Stimulated activated CD4-positive, alpha-beta T cell treated with anti-CD3 and anti-CD28 coated beads, Interleukin-15, amount 100 ng/mL, for 48 hours (primary cell): ENCODE measurements at places on chromosomes 12 and 14.

DNA sequence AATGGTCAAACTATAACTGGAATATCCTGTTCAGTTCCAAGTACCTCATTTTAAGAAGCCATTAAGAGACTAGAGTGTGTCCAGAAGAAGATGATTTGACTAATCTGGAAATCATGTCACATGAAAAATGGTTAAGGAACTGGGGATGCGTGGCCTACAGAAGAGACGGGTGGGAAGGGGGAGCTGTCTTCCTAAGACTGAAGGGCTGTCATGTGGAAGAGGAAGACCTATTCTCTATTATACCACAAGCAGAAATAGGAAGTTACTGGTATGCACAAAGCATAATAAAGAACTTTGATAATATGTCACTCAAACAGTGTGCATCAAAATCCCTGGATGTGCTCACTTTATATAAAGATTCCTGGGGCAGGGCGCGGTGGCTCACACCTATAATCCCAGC, 50.3 kb downstream of the HECTD4 start:
- no peak for DNase-seq

- no peak for DNase-seq
These were observed 5.1 kb upstream of the SIX1 start for GRCh38 chr14:60654334-60654821.

- no peak for DNase-seq
These were observed 61.9 kb upstream of the MAX start for GRCh38 chr14:65164068-65164824.

GRCh38 chr12:14665354-14666348, 30.7 kb downstream of the GUCY2C start:
- DNase-seq, result no peak

DNA sequence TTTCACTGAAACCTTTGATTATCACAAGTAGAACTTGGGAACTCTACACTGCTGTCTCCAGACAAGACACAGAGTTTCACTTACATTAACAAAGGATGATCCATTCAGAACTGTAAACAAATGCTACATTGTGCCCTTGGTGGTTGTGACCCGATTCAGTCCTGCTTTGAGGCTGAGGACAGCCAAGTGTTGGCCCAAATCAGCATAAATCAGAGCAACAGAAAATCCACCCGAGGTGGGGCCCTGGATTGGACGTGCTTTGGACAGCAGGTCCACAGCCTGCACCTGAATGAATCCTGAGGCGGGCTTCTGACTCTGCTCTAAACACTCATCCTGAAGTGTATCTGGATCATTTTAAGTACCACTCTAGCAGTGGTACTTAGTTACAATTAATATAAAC, 68.8 kb downstream of the PPP2R5C start:
- no peak for DNase-seq
